ENCODE measurements at places on chromosomes 5 and 9.

DNA sequence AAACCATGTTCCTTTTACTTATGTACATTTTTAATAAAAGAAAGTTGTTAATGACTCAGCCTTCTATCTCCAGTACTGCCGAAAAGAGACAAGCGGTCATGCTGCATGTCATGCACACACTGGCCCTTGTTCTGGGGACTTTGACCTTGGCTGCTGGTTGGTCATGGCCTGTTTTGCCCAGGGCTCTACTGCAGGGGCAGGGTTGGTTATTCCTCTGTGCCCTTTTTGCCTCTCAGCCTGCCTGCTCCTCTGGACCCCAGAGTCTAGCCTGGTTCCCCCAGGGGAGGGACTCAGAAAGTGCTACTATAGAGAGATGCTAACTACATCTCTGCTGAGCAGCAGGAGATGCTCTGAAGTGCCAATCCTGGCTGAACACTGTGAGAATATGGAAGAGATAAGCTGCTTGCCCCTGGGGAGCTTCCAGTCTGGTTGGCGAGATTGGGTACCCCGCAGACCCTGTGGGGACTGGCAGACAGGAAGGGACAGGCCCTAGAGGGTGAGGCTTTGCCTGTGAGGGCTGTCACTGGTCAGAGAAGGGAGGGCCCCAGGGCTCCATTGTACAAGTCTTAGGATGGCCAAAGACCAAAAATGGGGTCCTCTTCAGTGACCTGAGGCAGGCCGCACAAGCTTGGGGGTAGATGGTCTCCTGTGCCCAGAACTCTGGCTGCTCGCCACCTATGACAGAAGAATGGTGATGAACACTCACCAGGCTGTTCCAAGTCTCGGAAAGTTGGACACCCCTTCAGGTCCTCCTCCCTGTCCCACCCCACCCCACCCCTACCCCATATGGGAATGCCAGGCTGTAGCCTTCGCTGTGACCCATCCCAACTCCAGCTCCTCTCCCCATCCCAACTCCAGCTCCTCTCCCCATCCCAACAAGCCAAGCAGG, 14.3 kb downstream of the IRF1 start:
- H3K4me1 ChIP-seq, result peaks cover 92% of the 10 kb centered on the region
- H3K36me3 ChIP-seq, result peaks cover 42% of the 10 kb centered on the region
- no peak overlapping the region for H3K4me3 ChIP-seq
- no peak for DNase-seq
- H3K27ac ChIP-seq, result peak overlapping the region; percentile 58

GRCh38 chr5:52895572-52896413, 93.4 kb upstream of the ITGA2 start:
- DNase-seq, result no peak
- H3K4me3 ChIP-seq, result no peak overlapping the region
- H3K4me1 ChIP-seq, result no peaks in the 10 kb centered on the region
- no peaks in the 10 kb centered on the region for H3K36me3 ChIP-seq
- no peak overlapping the region for H3K27ac ChIP-seq
- peaks cover 3% of the 10 kb centered on the region for H3K27me3 ChIP-seq

GRCh38 chr5:89769975-89770374, 639.6 kb downstream of the CETN3 start:
- H3K4me1 ChIP-seq, result no peaks in the 10 kb centered on the region
- no peak overlapping the region for H3K27ac ChIP-seq
- DNase-seq, result no peak
- H3K4me3 ChIP-seq, result no peak overlapping the region
- H3K27me3 ChIP-seq, result no peaks in the 10 kb centered on the region

GRCh38 chr5:35518104-35518503, 99.6 kb upstream of the SPEF2 start:
- H3K4me1 ChIP-seq, result no peaks in the 10 kb centered on the region
- no peak overlapping the region for H3K4me3 ChIP-seq
- H3K36me3 ChIP-seq, result no peaks in the 10 kb centered on the region
- DNase-seq, result no peak

- H3K36me3 ChIP-seq, result no peaks in the 10 kb centered on the region
- no peak for DNase-seq
- H3K4me3 ChIP-seq, result no peak overlapping the region
- H3K4me1 ChIP-seq, result no peaks in the 10 kb centered on the region
- H3K27ac ChIP-seq, result no peak overlapping the region
Measured at GRCh38 chr5:153523831-153524230, 33.4 kb downstream of the GRIA1 start.

DNA sequence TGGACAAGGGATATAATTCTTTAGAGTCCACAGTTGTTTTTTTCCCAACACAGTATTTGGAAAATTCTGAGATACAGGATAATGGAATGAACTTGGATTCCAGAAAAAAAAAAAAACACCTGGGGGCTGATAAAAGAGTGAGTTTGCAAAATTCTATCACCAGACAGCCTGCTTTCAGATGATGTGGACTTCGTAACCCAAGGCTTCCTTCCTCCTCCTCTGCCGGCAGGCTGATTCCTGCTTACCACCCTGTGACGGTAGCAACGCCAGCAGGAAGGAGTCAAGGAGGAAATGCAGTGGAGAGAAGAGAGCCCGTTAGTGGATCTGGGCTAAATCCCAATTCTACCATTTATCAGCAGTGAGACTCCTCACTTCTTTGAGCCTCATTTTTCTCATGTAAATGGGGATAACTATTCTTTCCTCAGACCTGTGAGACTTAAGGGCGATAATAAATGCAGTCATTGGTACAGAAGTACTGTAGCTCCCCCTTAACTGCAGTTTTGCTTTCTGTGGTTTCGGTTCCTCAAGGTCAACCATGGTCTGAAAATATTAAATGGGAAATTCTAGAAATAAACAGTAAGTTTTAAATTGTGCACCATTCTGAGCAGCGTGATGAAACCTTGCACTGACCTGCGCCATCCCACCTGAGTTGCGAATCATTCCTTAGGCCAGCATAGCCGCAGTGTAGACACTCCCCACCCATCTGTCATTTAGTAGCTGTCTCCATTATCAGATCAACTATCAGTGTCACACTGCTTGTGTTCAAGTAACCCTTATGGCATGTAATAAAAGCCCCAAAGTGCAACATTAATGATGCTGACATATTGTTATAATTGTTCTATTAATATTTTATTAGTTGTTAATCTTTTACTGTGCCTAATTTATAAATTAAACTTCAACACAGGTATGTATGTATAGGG, 71.4 kb downstream of the DCP2 start:
- H3K27ac ChIP-seq, result no peak overlapping the region
- peaks cover 9% of the 10 kb centered on the region for H3K36me3 ChIP-seq
- DNase-seq, result no peak
- no peaks in the 10 kb centered on the region for H3K27me3 ChIP-seq
- no peak overlapping the region for H3K4me3 ChIP-seq

DNA sequence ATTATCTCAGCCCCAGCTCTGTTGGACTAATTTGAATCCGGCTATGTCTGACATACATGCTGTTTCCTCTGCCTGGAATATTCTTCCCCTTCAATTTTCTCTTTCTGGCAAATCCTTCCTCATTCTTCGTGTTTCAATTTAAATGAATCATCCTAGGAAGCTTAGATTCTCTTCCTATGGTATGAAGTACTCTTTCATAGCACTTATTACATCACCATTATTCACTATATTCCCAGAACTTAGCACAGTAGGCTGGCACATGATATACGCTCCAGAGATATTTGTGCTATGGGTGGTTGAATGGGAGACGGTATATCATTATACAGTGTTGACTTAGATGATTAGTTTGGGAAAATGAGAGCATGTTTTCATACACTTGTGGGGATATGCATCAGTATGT, 91.0 kb upstream of the JAK2 start:
- H3K27ac ChIP-seq, result no peak overlapping the region
- peaks cover 17% of the 10 kb centered on the region for H3K36me3 ChIP-seq
- DNase-seq, result no peak
- H3K27me3 ChIP-seq, result peaks cover 3% of the 10 kb centered on the region
- H3K4me1 ChIP-seq, result peaks cover 7% of the 10 kb centered on the region
- no peak overlapping the region for H3K4me3 ChIP-seq

- H3K36me3 ChIP-seq, result no peaks in the 10 kb centered on the region
- H3K4me3 ChIP-seq, result no peak overlapping the region
- no peak overlapping the region for H3K27ac ChIP-seq
- peaks cover 25% of the 10 kb centered on the region for H3K27me3 ChIP-seq
- no peak for DNase-seq
- H3K4me1 ChIP-seq, result no peaks in the 10 kb centered on the region
Measured at GRCh38 chr5:77282337-77283027, 72.0 kb downstream of the PDE8B start.

GRCh38 chr5:76696251-76696650, 19.7 kb upstream of the F2R start:
- no peak overlapping the region for H3K27ac ChIP-seq
- peaks cover 66% of the 10 kb centered on the region for H3K36me3 ChIP-seq
- H3K4me1 ChIP-seq, result peaks cover 30% of the 10 kb centered on the region
- no peak overlapping the region for H3K4me3 ChIP-seq

GRCh38 chr9:128495804-128496417, 8.6 kb upstream of the GLE1 start:
- H3K27ac ChIP-seq, result no peak overlapping the region
- H3K27me3 ChIP-seq, result no peaks in the 10 kb centered on the region
- H3K36me3 ChIP-seq, result peaks cover 53% of the 10 kb centered on the region
- no peak overlapping the region for H3K4me3 ChIP-seq

GRCh38 chr9:73348471-73348870, 196.8 kb downstream of the ANXA1 start:
- DNase-seq, result no peak
- no peak overlapping the region for H3K27ac ChIP-seq
- H3K36me3 ChIP-seq, result no peaks in the 10 kb centered on the region
- H3K4me1 ChIP-seq, result no peaks in the 10 kb centered on the region
- H3K27me3 ChIP-seq, result no peaks in the 10 kb centered on the region

GRCh38 chr9:5492965-5493678, 17.2 kb upstream of the PDCD1LG2 start:
- peaks cover 14% of the 10 kb centered on the region for H3K36me3 ChIP-seq
- H3K4me3 ChIP-seq, result no peak overlapping the region
- H3K4me1 ChIP-seq, result peaks cover 20% of the 10 kb centered on the region

- DNase-seq, result no peak
- H3K4me3 ChIP-seq, result no peak overlapping the region
- H3K27ac ChIP-seq, result no peak overlapping the region
- no peaks in the 10 kb centered on the region for H3K27me3 ChIP-seq
Measured at GRCh38 chr9:123421801-123422455, 65.9 kb downstream of the CRB2 start.

Data from activated CD4-positive, alpha-beta memory T cell treated with anti-CD3 and anti-CD28 coated beads, Interleukin-2, amount 10 ng/mL, durations not matched to agents 7 days and 5 days (primary cell).